Renal pelvis (tissue), 12 donors: ENCODE measurements at places on chromosomes 4 and X.

- no peak for DNase-seq
These were observed 1.5 kb upstream of the PTCHD1 start for GRCh38 chrX:23332888-23333821.

DNA sequence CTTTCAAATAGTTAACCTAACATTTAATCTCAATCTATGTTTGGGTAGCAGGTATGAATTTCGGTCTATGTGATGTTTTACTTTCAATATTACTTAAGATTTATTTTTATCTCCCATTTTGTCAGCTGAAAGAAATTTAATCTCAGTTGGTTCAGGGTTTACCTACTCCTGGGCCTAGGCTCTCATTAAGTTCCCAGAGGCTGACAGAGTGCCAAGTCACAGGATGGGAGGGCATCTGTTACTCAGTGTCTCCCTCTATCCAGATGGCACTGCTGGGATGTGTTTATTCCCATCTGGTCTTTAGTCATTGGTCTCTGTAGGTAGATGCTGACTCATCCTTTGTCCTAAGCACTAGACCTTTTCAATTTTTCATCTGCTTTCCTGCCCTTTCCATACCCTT, 129.4 kb upstream of the ARSJ start:
- DNase-seq: no peak

DNA sequence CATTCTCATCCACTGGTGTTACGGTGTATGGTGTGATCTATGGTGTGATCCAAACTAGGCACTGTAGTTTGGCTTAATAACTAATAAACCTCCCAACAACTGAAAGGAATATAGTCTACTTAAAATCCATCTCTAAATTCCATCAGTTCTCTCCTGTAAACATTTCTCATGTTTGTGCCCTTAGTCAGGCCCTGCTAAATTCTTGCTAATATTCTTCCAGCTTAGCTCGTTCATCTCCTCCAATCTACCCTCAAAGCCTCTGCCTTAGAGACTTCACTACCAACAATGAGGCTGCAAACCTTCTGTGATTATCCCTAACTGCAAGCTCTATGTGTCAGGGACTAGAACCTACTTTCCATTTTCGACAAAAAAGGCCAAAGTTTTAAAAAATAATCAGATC, 28.1 kb downstream of the ZAR1 start:
- DNase-seq: no peak

DNA sequence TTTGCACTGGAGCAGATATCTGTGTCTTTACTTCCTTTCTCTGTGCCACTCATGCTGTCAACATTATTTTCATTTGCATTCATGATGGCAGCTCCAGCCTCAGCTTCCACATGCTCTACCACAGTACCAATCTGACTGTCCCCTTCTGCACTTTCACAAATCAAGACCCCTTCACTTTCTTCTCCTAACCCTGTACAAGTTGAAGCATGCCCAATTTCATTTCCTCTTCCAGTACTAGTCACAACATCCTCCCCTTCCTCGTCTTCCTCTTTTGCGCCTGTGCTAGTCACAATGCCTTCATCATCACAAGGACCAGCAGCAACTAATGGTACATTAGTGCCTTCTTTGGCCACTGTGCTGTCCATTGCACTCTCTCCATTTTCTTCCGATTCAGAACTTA, 26.5 kb downstream of the BOD1L1 start:
- DNase-seq: no peak

DNA sequence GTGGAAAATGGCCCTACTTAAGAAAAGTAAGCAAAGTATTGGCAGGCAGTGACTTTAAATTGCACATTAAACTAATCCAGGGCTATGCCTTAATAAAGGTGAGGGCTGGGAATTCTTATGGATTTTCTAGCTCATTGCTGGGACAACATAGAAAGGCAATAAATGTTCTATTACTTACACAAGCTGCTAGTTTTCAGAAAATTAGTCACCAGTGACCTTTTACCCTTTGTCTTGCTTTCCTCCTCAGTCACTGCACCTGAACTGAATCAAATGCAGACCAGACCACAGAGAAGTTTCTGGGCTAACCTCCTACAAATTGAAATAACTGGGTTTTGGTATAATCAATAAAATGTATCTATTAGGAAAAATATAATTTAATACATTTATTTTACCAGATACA, 694.4 kb upstream of the FAM241A start:
- DNase-seq: no peak

DNA sequence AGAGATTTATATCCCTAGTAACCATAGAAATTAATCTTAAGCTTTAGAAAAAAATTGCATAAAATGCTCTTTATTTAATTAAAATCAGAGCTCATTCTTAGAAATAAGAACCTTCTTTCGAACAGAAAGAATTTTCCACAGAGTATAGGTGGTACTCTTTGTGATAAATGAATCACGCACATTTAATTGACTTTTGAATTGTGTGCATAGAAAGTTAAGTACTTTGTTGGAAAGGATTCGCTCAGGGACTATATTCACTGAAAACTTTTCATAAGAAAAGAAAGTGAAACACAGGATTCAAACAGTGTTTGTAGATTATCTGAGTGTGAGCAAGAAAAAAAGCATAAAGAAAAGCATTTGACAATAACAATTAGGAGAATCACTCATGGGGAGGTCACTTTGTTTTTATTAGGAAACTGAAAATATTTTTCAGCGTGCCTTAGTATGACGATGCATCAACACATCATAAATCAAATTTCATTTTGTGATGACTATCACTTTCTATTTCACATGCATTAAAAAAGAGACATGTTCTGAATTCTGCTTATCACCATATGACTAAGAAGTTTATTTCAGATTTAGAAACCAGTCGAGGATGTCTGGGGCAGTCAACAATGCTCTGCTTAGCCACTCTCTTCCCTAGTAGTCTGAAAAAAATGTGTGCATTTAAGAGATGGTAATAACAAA, 49.5 kb downstream of the STX18 start:
- no peak for DNase-seq

DNA sequence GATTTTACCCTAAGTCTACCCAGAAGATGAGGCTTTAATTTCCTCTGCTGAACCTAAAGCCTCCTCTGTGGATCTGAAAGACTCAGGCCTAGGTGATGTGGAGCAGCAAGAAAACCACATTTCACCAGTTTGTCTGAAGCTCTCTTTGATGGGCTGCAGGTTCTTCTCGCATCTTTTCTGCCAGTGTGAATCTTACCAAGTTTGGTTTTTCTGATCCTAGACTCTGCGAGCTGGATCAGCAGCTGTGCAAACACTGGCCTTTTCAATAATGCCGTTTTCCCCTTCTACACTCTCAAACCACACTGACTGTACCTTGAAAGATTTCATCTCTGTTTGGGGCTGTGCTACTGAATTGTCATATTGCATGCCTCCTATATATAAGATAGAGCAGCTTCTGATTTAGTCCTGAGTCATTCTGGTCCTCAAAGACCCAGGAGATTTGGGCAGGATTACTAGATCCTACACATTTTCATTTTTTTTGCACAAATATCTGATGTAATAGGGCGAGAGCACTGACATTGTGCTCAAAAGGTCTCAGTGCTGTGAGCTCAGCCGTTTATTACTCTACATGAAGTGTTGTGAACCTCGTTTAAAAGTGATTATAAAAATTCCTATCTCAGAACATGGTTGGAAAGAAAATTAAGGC, 133.6 kb upstream of the FAM9C start:
- no peak for DNase-seq

- no peak for DNase-seq
These were observed 144.3 kb downstream of the NWD2 start for GRCh38 chr4:37388681-37389365.

DNA sequence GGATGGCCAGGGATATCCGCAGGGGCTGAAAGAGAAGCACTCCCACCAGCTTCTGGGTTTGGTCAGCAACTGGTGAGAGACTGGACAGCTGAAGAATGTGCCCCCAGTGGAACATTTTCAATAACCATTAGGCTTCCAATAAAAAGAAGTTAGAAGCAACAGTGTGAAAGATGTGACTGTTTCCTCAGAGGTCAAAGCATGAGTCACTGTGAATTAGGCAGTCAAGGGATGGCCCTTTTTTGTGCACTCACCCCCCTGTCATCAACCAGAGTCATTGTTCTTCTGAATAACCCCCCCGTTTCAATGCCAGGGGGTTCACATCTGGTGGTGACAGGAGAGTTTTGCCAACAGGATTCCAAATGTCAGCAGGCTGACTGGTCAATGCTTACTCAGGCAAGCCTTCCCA, 74.6 kb upstream of the SH3RF1 start:
- DNase-seq: no peak

DNA sequence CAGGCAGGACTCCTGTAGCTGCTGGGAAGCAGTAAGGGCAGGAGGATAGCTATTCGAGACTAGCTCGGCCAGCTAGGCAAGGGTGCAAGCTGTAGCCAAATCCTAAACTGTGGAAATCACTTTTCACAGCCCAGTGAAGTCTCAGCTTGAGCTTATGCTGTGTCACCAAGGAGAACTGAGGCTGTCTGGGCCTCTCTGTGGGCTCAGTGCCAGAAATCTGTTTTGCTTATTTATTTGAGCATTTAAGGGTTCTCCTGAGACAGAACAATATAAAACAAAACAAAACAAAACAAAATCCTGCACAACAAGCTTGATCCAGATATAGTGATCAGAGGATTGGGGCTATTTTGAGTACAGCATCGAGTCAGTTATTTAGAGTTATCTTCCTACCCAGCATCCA, 97.5 kb downstream of the FANCB start:
- peak; percentile 12 for DNase-seq

GRCh38 chrX:148084611-148085010, 103.5 kb downstream of the FMR1NB start:
- no peak for DNase-seq

DNA sequence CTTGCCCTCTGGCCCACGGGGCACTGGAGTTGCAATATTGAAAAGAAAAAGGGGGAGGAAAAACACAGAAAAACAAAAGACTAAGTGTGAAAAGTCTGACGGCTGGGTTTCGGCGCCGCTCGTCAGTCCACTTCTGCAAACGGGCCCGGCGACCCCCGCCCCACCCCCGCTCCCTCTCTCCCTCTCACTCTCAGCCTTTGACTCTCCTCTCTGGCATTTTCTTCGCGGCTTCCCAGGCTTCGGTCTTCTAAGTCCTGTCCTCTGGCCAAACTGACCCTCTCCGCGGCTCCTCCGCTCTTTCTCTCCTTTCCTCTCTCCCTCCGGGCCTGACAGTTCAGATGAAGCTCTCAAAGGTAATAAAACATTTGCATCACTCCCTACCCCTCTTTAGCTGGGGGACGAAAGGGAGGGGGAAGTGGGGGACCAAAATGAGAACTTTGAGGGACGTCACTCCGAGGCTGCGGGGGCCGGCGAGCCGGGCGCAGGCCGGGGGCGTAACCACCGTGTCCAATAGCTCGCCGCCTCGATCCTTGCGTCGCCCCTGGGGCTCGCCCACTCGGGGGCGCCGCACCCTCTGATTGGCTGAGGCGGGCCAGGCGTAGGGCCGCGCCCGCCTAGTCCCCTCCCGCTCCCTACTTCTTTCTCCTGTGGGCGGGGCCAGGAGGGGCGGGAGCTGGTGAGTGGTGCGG, at the start of gene NKX6-1:
TSS of gene NKX6-1 (minus strand) at position 358 of the 689 bp plus-strand sequence. CDS start 1,064 bp downstream, outside the sequence.
- peak; percentile 71 for DNase-seq

DNA sequence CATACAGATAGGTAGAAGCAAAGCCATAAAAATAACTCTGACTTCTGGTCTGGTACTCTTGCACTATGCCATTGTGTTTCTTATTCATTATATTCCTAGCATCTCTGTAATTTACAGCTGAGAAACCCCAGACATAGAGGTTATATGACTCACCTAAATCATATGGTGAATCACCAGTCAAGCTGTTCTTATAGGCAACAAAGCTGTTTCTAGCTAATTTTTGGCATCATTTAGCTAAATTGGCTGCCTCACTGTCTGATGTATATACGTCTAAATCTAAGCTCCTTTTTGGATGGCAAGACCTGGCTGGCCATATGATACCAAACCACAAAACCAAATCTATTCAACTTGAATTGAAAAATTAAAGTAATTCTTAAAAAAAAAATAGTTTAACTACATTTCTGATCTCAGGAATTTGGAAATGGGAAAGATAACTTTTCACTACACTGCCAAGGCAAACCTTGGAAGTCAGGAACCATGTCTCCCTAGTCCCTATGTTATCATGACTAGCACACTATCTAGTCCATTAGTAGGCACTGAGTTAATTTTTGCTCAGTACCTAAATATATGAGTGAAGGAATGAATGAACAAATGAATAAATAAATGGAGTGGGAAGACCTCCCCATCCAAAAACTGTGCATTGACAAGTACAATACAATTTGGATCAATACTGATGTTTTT, 41.3 kb upstream of the STAG2 start:
- DNase-seq: no peak

DNA sequence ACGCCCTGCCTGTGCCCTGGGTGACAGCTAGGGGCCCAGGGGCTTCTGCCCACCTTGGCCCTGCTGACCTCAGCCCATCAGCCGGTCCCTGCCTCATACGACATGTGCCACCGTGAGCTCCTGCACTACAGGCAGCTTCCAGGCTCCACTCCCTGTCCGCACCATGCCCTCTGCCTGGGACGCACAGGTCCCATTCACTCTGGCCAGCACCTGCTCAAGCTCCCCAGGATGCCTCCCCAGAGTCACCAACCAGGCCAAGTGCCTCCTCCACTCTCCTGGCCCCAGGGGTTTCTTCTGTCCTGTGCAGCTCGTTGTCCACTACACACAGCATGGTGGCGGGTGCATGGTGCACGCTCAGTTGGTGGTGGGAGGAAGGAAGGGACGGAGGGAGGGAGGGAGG, 20.2 kb upstream of the MRFAP1 start:
- DNase-seq: no peak

GRCh38 chr4:152322656-152323055, 213.2 kb downstream of the FBXW7 start:
- DNase-seq: no peak

DNA sequence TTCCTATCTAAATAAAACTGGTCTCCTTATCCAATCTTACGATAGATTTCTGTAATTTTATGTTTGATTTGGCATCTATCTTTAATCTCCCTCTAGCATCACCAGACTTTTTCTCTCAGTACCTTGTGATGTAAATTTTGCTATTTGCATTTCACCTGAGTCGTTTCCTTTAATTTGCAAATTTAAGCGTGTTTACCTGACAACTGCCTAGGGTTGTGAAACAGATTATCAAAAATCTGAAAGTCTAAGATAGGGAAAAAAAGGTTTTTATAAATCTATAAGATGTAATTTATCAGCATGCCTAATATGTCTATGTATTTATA, 39.4 kb upstream of the TMPRSS11E start:
- DNase-seq: no peak

GRCh38 chrX:42135583-42136228, 212.4 kb upstream of the CASK start:
- DNase-seq: no peak

- DNase-seq: no peak
These were observed 233.3 kb upstream of the EDNRA start for GRCh38 chr4:147247579-147247978.

- DNase-seq: peak; percentile 9
These were observed 1.9 kb downstream of the UBE2K start for GRCh38 chr4:39699687-39700409.

- peak; percentile 56 for DNase-seq
These were observed at the start of gene GPC4 for GRCh38 chrX:133415276-133416105. GPC4 (minus strand) TSS chrX:133415489; CDS start chrX:133414965, 524 bp downstream.

- no peak for DNase-seq
These were observed 149.1 kb downstream of the PAPSS1 start for GRCh38 chr4:107570952-107571351.

GRCh38 chrX:24245202-24245601, 68.7 kb downstream of the SUPT20HL2 start:
- DNase-seq: no peak

GRCh38 chrX:3788494-3789233, 75.2 kb upstream of the PRKX start:
- no peak for DNase-seq
